ENCODE measurements at places on chromosomes 2 and 18.

- no peak overlapping the region for H3K4me3 ChIP-seq
- H3K27me3 ChIP-seq, result no peaks in the 10 kb centered on the region
- no peak overlapping the region for H3K27ac ChIP-seq
- DNase-seq, result no peak
Measured at GRCh38 chr2:26752656-26753055, 11.4 kb upstream of the SLC35F6 start.

DNA sequence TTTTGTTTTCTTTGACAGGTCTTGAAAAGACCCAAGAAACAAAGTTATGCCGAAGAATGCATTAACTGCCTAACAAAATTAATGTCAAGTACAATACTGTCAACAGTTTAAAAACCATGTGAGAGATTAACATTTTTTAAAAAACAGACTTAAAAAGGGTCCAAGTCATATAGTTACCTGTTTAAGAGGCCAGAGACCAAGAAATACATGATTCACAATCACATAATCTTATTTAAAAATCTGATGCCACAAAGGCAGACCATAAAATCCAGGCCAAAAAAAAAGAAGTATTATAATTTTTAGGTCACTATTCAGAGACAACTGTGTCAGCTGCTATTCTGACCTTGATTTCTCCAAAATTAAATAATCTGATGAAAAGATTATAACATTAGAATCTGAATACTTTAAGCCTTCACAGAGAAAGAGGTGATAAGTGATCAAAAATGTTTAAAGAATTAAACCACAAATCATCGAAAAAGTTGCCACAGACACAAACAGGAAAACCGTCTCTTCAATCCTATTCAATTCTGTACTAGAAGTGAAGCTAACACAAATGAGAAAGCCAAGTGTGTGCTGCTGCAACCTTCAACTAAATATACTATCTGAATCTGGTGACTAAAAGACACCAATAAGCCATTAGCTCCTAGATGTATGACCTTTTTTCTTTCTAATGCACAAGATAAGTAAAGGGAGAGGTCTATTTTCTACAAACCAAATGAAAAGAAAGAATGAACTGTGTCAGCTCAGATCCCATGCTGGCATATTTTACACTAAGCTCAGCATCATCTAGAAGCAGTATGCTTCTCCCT is 286.0 kb downstream of the ZEB2 start:
- no peak overlapping the region for H3K4me3 ChIP-seq
- H3K27ac ChIP-seq, result no peak overlapping the region
- no peaks in the 10 kb centered on the region for H3K4me1 ChIP-seq

DNA sequence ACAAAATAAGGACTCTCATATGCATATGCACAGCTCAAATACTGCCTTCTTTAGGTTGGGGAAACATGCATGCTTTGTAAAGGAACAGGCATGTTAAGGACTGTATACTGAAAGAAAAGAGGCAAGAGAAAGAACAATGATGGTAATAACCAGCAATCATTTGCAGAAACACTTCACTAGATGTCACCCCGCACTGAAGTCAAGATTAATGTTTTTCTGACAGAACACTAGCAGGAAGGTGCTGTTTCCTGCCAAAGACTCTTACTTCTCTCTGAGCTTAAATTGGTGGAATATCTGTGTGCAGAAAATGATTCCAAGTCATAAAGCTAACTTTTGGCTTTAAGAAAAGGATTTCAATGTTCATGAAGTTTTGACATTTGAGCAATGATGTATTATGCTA is 19.3 kb upstream of the CSRNP3 start:
- H3K27me3 ChIP-seq, result no peaks in the 10 kb centered on the region
- H3K27ac ChIP-seq, result no peak overlapping the region
- H3K36me3 ChIP-seq, result no peaks in the 10 kb centered on the region

DNA sequence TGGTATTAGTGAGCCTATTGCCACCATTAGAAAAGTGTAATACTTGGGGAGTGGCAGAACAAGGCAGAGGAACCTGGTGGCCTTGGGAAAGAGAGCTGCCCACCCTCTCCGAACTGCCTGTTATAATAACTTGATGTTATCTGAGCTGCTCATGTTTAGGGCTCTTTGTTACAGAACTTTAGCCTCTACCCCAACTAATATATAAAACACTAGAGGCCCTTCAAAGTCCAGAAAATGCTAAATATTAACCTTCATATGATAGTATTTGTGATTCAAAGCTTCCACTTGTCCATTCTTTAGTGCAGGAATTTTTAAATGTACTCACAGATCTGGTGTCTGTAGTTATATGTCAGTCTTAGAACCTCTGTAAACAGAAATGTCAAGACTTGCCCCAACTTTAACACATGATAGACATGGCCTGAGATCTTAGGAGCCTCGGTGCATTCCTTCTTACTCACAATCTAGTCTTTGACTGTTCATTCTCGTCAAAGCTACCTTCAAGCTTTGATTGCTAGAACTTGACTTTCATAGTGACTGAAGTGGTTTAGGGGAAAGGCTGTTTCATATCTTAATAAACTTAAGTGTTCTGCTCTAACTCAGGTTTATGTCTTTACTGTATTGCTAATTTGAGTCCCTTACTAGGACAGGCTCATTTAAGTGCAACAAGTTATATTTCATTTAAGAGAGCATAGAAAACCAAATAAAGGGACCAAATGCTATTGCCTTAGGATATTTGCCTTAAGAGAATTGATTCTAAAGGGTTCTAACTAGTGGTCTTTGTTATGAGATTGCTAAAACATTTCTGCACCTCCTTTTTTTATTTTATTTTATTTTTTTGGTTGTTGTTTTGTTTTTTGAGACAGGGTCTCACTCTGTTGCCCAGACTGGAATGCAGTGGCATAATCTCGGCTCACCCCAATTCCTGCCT is 41.6 kb downstream of the DDX1 start:
- no peaks in the 10 kb centered on the region for H3K27me3 ChIP-seq
- no peaks in the 10 kb centered on the region for H3K36me3 ChIP-seq
- no peak overlapping the region for H3K27ac ChIP-seq
- no peaks in the 10 kb centered on the region for H3K4me1 ChIP-seq

DNA sequence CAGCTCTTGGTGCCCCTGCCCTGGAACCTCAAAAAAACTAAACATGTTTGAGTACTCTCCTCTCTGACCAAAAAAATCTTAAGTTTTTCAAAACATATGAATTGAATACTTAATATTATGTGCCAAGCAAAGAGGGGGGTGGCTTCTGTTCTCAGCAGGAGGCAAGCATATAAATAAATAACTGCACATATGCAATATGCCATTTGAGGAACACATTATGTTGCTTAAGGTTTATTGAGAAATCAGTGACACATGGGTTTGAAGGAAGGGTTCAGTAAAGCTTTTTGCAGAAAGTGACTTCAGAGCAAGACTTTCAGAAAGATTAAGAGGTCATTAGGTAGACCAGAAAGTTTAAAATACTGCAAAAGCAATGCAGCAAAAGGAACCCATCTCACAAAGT is 429.2 kb downstream of the TDRD15 start:
- no peaks in the 10 kb centered on the region for H3K4me1 ChIP-seq
- H3K36me3 ChIP-seq, result no peaks in the 10 kb centered on the region
- no peak overlapping the region for H3K27ac ChIP-seq

DNA sequence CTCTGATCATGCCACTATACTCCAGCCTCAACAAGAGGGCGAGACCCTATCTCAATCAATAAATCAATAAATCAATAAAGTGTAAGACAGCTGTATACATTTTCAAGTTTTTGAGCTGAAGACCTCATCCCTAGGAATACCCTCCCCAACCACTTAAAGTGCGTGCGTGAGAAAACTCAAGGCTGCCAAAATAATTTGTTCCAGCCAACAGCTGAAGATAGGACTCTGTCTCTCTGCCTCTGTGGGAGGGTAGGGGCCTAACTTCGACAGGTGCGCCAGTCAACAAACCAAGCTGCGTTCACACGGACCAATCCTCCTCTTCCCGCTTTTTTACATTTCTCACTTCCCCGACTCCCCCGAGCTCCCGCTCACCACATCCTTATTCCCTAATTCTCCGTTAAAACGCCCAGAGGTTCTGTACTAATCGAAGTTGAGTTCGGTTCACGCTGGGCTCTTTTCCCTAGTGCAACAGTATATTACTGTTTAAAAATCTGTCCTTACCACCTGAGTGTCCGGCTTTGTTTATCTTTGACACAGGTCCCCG is 618 bp downstream of the POLR2D start:
- peak overlapping the region; percentile 78 for H3K27ac ChIP-seq
- DNase-seq, result no peak
- peaks cover 10% of the 10 kb centered on the region for H3K4me1 ChIP-seq

GRCh38 chr2:169143998-169144397 is 74.6 kb downstream of the DHRS9 start:
- no peak overlapping the region for H3K27ac ChIP-seq
- no peaks in the 10 kb centered on the region for H3K4me1 ChIP-seq
- no peaks in the 10 kb centered on the region for H3K36me3 ChIP-seq
- H3K27me3 ChIP-seq, result no peaks in the 10 kb centered on the region
- H3K4me3 ChIP-seq, result no peak overlapping the region

DNA sequence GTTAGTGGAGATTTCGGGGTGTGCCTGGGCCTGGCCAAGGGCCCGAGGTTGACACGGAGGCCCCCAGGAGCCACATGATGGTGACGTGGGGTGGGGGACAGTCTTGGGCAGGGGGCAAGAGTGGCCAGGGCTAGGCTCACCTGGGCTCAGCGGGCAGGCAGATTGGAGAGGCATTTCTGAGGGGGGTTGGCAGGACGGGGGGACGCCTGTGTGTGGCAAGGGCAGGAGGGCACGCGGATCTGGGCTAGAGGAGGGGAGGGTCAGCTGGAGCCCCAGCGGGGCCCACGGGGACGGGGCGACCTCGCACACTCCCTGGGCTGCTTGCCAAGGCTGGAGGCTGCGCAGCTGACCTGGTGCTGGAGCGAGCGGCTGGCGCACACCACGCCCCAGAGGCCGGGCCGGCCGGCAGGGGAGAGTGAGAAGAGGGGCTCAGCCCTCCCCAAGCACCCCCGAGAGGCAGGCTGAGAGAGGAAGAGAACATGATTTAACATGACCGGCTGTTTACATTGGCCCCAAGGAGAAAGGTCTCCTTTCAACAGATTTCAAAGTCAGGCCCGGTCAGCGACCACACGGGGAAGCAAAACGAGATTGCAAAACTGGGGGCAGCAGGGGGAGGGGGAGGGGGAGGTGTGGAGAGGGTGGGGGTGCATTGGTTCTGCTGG is 38.0 kb upstream of the SNED1 start:
- no peak overlapping the region for H3K27ac ChIP-seq
- H3K4me3 ChIP-seq, result no peak overlapping the region
- peak; percentile 96 for DNase-seq
- no peaks in the 10 kb centered on the region for H3K36me3 ChIP-seq

DNA sequence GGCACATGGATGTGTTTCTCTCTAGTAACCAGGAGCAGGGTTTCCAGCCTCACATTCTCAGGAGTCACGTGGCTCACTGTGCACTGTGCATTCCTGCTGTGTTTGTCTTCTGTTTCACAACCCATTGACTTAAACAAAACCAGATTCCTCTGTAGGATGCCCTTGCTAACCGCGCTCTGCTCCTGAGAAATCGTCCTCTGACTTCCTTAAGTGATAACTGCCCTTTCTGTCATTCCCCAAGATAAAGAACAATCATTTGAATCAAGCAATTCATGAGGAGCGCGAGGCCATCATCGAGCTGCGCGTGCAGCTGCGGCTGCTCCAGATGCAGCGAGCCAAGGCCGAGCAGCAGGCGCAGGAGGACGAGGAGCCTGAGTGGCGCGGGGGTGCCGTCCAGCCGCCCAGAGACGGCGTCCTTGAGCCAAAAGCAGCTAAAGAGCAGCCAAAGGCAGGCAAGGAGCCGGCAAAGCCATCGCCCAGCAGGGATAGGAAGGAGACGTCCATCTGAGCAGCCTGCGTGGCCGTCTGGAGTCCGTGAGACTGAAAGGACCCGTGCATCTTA is 60.2 kb downstream of the RALBP1 start:
- no peak overlapping the region for H3K4me3 ChIP-seq
- no peak for DNase-seq
- H3K27ac ChIP-seq, result no peak overlapping the region

DNA sequence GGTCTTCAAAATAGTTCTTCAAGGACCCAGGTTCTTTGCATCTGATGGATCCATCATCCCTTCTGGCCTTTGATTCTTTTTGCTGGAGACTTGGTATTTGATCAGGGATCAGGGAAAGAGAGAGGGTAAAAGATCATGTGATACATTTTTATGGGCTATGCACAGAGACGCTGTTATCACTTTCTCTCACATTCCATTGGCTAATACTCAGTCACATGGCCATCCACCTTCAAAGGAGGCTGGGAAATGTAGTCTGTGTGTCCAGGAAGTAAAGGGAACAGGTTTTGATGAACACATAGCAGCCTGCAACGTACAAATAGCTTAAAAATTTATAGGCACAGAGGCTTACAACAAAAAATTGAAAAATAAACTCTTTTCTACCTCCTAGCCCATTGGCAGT is 629.6 kb upstream of the FANCL start:
- no peaks in the 10 kb centered on the region for H3K4me1 ChIP-seq
- no peaks in the 10 kb centered on the region for H3K27me3 ChIP-seq
- no peaks in the 10 kb centered on the region for H3K36me3 ChIP-seq
- no peak overlapping the region for H3K4me3 ChIP-seq
- no peak overlapping the region for H3K27ac ChIP-seq
- no peak for DNase-seq

DNA sequence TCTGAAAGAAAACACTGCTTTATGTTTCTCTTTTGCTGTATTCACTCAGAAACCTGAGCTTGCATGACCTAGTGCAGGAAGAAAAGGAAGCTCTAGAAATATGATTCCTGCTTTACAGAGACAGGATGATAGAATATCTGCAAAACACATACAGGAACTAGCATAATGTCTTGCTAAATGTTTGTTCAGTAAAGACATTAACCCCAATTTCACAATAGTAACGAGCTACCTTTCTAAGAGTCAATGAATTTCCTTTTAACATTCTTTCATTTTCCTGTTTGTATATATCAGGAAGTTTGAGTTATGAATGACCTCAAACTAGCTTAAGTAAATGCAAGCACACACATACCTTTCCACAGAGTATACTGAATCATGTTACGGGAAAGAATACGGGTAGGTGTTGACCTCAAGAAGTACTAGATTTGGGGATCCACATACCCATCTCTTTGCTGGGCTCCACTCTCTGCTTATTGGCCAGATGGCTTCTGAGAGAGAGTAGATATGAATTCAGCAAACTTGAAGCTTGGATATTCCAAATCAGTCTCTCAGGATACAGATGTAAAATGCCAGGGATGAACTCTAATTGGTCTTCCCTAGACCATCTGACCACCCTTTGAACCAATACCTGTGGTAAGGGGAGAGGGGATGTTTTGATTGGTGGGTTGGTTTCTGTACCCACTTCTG is 18.2 kb upstream of the ACSL3 start:
- no peaks in the 10 kb centered on the region for H3K36me3 ChIP-seq
- H3K4me3 ChIP-seq, result no peak overlapping the region
- H3K27ac ChIP-seq, result peak overlapping the region; percentile 78

GRCh38 chr2:69081001-69081580 is 68.1 kb downstream of the ANTXR1 start:
- H3K27ac ChIP-seq, result peak overlapping the region; percentile 5
- no peaks in the 10 kb centered on the region for H3K27me3 ChIP-seq
- H3K4me1 ChIP-seq, result no peaks in the 10 kb centered on the region
- no peak for DNase-seq
